ENCODE measurements at places on chromosomes 2 and 18. TPM values are rescaled to one million over a fixed set of nuclear protein-coding genes. Genes with fewer than 3 reads are reported as not detected.
A peak's percentile ranks its signal among the peaks of the same experiment; 100 is the strongest.

- peaks cover 13% of the 10 kb centered on the region for H3K4me1 ChIP-seq
- no peak overlapping the region for H3K27ac ChIP-seq
- H3K4me3 ChIP-seq = no peak overlapping the region
- no peak for DNase-seq
- H3K27me3 ChIP-seq = peaks cover 3% of the 10 kb centered on the region
These were observed 57.8 kb upstream of the IGFBP2 start for GRCh38 chr2:216575465-216575864.

Gene RAB31
- 0.76 TPM for total RNA-seq

GRCh38 chr18:56649996-56650395 is 1.2 kb upstream of the WDR7 start:
- H3K4me1 ChIP-seq = peaks cover 34% of the 10 kb centered on the region
- H3K27ac ChIP-seq = no peak overlapping the region
- H3K27me3 ChIP-seq = no peaks in the 10 kb centered on the region
- H3K4me3 ChIP-seq = peak overlapping the region; percentile 98

GRCh38 chr2:104415284-104415683 is 438.6 kb upstream of the POU3F3 start:
- peaks cover 5% of the 10 kb centered on the region for H3K27me3 ChIP-seq
- no peak overlapping the region for H3K27ac ChIP-seq
- no peak for DNase-seq
- H3K36me3 ChIP-seq = no peaks in the 10 kb centered on the region
- no peak overlapping the region for H3K4me3 ChIP-seq
- H3K4me1 ChIP-seq = no peaks in the 10 kb centered on the region

DNA sequence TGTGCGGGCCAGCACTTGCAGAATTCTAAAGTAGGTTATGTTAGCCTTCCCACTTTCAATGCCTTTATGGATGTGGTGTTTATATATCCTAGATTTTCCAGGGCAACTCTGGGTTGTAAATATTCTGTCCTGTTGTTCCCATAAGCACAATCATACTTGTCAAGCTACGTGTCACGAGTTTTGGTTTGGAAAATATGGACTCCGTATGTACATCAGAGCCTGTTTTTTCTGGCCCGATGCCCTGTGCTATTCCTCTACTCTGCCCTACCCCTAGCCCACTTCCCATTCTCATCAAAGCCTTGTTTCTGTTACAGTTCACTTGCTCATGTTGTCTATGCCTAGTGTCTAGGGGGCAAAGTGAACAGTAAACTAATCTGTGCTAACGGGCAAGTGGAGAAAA is 27.0 kb upstream of the ZEB2 start:
- no peaks in the 10 kb centered on the region for H3K36me3 ChIP-seq
- H3K27ac ChIP-seq = no peak overlapping the region
- no peak for DNase-seq
- no peak overlapping the region for H3K4me3 ChIP-seq
- H3K4me1 ChIP-seq = peaks cover 11% of the 10 kb centered on the region
- peaks cover 1% of the 10 kb centered on the region for H3K27me3 ChIP-seq
